ENCODE measurements at places on chromosomes 7 and 10. TPM values are rescaled to one million over a fixed set of nuclear protein-coding genes. Genes with fewer than 3 reads are reported as not detected.

DNA sequence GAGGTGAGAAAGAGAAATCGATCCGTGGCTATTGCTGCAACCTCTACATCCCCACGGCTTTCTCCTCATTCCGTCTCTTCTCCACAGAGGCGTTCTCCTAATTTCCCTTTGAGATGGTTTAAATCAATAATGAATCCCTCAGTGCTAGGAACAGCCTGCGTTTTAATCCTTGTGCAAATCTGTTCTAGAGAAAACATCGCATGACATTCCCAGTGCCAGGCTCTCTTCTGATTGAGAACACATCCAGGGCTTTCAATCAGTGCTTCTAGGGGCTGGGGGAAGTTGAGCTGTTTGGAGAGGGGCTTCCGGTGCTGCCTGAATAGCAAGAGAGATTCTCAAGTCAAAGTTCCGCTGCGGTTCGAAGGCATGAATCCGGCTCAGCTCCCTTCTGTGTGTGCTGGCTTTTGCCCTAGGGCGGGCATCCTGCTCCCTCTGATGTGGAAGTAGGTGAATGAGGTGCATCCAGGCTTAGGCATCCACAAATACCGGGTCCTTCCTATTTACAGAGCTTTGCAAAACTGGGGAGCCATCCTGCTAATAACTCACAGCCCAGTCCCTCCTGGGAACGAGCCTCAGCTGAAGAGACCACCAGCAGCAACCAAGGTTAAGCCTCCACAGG is 62.8 kb downstream of the CHST15 start:
- DNase-seq: no peak

- DNase-seq: no peak
These were observed 110.4 kb downstream of the AHR start for GRCh38 chr7:17408904-17409290.

GRCh38 chr7:72492461-72493065 is 80.4 kb upstream of the CALN1 start:
- DNase-seq: no peak

DNA sequence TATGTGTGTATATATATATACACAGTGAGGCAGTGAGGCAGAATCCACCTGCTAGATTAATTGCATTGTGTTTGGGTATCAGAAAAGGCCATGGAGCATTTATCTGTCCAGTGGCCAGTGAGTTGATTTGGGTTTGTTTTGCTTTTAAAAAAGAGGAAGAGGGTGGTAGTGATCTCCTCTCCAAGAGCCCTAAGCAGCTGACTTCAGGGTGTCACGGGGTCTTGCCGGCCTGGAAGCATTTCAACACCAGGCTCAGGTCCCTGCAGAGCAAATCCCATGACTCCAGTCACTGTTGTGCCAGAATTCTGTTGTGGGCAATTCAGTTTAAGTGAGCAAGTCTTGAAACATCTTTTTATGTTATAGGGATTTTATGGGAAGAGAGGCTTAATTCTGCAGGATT is 30.6 kb upstream of the GPNMB start:
- no peak for DNase-seq

Gene FAM204A
- total RNA-seq: 28.0 TPM

Gene SPDYE8
- not detected for total RNA-seq

DNA sequence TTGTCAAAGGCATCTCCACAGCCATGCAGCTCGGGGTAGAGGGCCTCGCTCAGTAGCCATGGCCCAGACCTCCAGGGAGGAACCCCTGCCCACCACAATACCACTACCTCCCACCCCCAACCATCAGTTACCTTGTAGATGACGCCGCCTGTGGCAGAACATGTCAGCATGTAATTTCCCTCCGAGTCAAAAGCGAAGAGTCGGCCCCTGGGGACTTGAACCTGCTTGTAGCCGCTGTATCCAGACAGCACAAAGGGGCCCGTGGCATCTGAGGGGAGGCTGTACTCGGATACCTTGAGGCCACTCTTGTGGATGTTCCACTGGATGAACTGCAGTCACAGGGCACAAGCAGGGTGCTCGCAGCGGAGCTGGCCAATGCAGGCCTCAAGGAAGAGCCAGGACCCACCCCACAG is 16.3 kb upstream of the CYREN start:
- no peak for DNase-seq

DNA sequence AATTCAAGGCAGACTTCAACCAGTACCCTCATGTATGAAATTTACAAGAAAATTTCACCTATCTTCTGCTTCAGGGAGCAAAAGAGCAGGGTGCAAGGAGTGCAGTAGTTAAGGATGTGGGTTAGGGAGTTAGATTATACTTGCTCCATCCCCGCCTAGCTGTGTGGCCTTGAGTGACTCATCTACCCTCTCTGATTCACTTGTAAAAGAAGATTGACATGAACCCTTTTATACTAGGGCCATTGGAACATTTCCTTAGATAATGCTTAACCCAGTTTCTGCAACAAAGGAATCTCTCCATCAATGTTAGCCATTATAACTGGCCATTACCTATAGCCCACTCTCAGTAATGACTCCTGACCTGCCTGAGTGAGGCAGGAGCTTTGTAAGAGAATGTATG is 10.2 kb upstream of the HSPA12A start:
- DNase-seq: no peak

Gene NCF1
- not detected for total RNA-seq

Gene FBXO24
- 0.20 TPM for total RNA-seq

- DNase-seq: no peak
These were observed 228.2 kb downstream of the CHRM2 start for GRCh38 chr7:137096607-137097006.

- no peak for DNase-seq
These were observed 15.5 kb downstream of the ARHGAP12 start for GRCh38 chr10:31912898-31913850.

- DNase-seq: no peak
These were observed 65.3 kb upstream of the WAC start for GRCh38 chr10:28467615-28468014.

- DNase-seq: no peak
These were observed 687.5 kb downstream of the GRID1 start for GRCh38 chr10:85679061-85679460.

GRCh38 chr7:115662120-115662519 is 368.4 kb downstream of the TFEC start:
- DNase-seq: no peak

DNA sequence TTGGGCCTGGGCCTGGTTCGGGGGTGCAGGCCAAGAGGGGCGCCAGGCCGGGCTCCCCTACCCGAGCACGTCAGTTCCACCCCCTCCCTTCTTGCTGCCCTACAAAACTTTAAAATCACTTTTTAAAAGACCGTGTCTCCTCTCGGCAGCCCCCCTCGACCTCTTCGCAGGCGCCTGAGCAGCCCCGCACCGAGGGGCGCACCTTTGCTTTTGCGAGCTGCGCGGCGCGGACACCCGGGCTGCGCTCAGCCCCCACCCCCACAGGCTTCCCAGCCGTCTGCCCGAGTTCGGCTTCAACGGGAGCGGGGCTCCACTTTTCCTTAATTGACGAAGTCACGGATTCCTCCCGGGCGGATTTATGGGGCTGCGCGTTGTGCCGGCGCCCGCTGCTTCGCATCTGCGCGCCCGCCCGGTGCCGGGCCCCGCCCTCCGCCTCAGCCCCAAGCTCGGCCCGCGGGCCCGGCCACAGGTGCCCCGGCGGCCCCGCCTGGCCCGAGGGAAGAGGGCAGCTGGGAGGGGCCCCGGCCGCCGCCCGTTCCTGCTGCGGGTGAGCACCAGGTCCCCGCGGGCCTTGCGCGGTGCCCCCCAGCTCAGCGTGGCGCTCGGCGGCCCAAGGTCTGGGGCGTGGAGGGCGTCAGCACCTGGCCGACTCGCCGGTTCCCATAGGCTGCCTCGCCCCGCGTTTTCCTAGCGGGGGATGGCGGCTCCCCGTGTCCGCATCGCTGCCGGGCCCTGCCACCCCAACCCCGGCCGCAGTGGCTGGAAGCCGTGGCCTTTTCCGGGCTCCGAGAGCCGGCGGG is 10.8 kb upstream of the MNX1 start:
- DNase-seq: no peak

DNA sequence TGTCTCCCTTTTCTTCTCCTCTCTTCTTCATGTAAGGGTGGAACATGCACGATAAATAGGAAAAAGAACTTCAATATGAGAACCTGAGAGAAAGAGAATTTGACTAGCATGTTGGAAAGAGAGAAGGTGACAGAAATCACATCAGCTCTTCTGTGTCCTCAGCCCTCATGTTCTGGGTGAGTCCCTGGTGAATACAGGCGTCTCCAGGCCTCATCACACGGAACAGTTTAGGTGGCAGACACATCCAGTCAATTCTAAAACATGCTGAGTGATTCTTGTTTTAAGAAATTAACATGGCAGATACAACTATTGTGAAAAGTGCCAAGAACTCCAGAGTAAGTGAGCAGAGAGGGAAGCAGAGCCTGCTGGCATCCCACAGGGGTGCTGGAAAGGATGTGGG is 96.1 kb downstream of the FAM107B start:
- no peak for DNase-seq

Gene TMEM176B
- not detected for total RNA-seq

DNA sequence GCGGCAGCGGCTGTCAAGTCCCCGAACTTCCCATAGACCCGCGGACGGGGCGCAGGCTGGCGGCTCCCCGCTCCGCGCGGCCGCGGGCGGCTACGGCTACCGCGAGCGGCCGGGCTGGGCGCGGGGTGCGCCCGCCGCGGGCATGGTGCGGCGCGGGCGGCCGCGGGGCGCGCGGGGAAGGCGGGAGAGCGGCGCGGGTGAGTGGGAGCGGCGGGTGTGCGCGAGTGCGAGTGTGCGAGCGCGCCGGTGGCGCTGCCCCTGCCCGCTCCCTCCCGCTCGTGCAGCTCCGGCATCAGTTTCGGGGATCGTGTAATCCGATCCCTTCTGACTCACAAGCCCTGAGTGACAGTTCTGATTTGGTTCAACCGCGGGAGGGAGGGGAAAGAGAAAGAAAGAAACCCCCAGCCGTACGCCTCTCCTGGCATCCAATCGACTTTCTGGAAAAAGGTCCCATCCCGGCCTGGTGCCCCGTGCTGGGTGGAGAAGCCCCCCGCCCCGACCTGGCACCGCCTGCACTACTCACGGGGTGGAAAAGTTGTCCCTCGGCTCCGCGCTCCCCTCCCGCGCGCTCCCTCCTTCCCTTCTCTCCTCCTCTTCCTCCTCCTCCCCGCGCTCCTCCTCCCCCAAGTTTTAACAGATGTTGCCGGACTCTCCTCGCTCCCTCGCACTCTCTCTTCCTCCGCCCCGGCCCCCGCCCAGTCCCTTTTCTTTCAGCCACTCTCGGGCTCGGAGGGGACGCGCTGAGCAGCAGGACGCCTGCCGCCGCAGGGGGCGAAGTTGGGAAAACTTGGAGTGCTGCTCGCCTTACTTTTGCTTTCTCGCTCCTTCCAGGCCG is at the start of gene GLI3:
TSS of gene GLI3 (minus strand) at position 234 of the 835 bp plus-strand sequence. CDS start 13,956 bp downstream, outside the sequence.
- DNase-seq: peak; percentile 94

- no peak for DNase-seq
These were observed 98.9 kb upstream of the TCF7L2 start for GRCh38 chr10:112851181-112851580.

- DNase-seq: no peak
These were observed 159.1 kb downstream of the CELF2 start for GRCh38 chr10:11176746-11177145.

- DNase-seq: peak; percentile 70
These were observed 98.6 kb downstream of the MYOF start for GRCh38 chr10:93383562-93383981.

GRCh38 chr7:24052572-24053260 is 231.3 kb upstream of the NPY start:
- DNase-seq: no peak

GRCh38 chr7:30206491-30206890 is 71.7 kb downstream of the MTURN start:
- DNase-seq: peak; percentile 51

Gene CEP41
- 1.6 TPM for total RNA-seq

GRCh38 chr10:791639-792038 is 102.2 kb upstream of the DIP2C start:
- DNase-seq: no peak

DNA sequence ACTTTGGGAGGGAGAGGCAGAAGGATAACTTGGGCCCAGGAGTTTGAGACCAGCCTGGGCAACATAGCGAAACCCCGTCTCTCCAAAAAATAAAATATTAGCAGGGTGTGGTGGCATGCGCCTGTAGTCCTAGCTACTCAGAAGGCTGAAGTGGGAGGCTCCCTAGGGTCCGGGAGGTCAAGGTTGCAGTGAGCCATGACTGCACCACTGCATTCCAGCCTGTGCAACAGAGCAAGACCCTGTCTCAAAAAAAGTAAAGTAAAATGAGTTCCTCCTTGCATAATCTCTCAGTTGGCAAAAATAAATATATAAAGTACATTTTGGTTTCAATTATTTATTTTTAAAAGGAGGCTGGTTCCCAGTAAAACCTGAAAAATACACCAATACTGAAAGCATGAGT is 11.8 kb downstream of the NANOS1 start:
- DNase-seq: no peak

DNA sequence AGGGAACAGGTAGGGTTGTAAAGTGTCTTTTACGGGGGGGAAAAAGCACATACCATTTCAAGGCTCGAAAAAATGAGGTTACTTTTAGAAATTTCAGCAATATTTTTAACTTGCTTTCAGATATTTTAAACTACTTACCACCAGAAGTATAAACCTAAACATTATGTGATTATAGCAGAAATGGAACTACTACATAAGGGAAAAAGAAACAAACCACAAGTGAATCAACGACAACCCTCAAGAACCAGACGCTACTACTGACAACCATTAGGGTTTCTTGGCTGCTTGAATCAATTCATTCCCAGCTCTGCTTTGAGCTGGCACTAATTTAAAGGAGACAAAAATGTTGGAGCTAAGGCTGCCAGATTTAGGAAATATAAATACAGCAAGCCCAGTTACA is 80.1 kb downstream of the ZFAND4 start:
- no peak for DNase-seq

Gene CTTNBP2
- not detected for total RNA-seq

GRCh38 chr7:46653848-46654247 is 732.8 kb upstream of the IGFBP3 start:
- DNase-seq: no peak

DNA sequence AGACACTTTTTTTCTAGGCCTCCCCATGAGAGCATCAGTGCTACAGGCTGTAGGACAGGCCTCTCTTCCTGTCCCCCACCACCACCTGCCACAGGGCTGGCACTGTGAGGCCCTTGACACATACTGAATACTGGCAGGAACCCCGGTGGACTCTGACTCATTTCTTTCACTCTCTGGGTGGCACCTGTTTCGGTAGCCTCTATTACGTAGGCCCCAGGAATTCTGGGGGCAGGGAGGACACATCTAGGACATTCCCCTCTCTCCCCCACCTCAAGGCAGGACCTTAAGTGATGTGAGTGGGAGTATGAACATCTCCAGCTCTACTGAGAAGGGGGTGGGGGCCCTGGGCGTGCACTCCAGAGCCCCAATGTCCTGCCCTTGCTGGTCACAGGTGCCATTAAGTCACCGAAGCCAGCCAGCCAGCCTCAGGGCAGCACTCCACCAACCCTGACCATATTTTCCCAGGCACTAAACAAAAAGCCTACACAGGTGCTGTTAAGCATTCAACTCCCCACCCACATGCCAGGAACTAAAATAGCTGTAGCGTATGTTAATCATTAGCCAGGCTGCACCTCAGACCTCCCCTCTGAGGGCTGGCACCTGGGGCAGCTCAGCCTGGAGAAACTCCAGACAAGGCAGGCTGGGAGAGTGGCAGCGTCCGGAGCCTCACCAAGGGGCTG is 8.9 kb downstream of the ANXA11 start:
- peak; percentile 50 for DNase-seq

Gene ASZ1
- total RNA-seq: not detected

Measured in lung microvascular endothelial cell (primary cell).